ENCODE measurements at places on chromosomes 7 and 10.

DNA sequence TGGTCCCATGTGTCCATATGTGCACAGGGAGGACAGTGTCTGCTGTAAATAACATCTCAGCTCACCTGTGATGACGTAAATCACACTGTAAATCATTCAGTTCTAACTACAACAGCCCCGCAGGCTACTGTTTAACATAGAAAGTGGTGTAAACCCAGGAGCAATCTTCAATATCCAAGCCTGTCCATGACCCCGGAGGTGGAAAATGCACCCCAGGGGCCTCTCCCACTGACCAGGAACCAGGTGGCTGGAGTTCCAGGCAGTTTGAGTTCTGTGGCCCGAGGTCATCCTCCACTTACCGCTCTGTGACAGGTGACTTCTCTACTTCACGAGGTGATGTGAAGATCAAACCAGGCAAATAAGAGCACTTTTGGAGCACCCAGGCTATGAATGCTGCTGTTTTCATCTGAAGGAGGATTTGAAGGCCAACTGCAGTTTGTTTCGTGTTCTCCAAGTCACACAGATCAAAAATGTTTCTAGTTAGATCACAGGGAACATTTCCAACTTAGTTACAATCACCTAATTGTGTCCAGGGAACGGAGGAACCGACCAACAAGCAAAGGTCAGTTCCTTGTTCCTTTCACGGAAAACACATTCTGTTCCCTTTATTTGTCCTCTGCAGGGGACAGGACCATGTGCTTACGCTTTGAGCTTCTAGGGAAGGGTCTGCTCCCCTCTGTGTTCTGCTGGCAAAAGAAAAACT, 131.8 kb downstream of the WDR37 start:
- H3K27ac ChIP-seq: no peak overlapping the region
- no peak for DNase-seq
- no peak overlapping the region for H3K4me3 ChIP-seq
- H3K27me3 ChIP-seq: no peaks in the 10 kb centered on the region
- H3K4me1 ChIP-seq: no peaks in the 10 kb centered on the region

DNA sequence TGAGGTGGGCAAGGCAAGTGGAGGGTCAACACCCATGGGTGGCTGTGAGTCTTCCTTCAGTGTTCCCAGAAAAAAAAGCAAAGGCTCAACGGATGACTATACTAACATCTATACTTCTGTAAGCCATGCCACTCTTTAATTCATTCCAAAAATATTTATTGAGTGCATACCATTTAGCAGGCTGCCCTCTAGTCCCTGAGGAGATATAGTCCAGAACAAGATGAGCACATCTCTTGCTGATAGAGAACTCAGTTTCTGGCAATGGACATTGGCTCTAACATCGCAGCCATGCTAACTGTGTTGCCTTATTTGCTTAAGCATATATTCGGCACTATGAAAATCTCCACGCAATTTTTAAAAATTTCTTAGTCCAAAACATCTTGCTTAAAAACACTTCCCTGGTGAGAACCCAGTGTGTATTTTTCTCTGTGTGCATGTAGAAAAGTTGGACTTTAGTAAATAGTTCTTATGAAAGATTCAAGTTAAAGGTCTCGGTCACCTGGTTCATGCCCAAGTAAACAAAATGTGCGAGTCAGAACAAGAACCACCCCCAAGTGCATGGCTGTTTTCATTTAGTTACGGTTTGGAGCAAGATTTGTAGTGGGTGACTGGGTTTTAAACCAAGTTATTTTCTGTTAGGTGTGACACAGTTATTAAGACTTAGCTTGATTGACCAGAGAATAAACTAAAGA, 69.8 kb downstream of the MET start:
- H3K27ac ChIP-seq: no peak overlapping the region
- DNase-seq: no peak
- H3K27me3 ChIP-seq: peaks cover 9% of the 10 kb centered on the region
- no peaks in the 10 kb centered on the region for H3K36me3 ChIP-seq

DNA sequence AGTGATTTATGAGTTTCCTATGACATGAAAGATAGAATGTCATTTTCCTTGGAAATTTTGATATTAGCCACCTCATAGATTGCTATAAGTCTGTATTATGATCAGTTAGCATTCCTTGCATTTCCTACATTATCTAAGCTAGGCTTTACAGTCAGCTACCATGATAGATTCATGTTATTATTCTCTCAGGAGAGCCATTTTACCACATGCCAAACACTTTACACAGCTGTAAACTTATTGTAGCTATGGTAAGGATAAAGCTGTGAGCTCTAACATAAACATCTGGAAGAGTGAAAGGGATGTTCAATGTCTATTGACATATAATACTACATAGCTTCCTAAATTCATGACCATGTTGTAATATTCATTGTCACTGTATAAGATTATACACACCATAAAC, 608.0 kb downstream of the PHTF2 start:
- no peaks in the 10 kb centered on the region for H3K36me3 ChIP-seq
- no peaks in the 10 kb centered on the region for H3K4me1 ChIP-seq
- DNase-seq: no peak
- H3K4me3 ChIP-seq: no peak overlapping the region
- no peaks in the 10 kb centered on the region for H3K27me3 ChIP-seq
- H3K27ac ChIP-seq: no peak overlapping the region

DNA sequence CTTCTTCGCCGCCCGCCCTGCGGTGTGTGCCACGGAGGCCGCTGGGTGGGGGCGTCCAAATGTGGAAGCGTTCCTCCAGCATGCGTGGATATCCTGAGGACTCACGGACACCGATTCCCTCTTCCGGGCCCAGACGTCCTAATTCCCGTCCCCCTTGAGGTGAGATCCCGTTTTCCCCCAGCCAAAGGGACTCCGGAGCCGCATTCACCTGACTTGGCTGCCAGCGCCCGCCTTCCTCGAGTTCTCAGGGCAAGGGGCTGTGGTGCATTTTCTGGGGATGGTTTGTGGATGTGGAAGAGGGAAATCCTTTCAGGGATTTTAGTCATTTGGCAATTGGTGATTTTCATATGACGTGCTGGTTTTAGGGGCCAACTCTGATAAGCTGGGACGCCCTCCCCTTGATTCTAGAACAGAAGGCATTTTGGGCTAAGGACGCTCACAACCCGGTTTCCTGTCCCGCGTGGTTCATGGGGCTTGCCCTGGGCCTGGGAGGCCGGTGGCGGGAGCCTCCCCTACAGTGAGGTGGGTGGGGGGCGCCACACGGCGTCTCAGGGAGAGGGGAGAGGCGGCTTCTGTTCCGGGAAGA, 165.4 kb downstream of the ACTR3B start:
- H3K4me3 ChIP-seq: no peak overlapping the region
- H3K4me1 ChIP-seq: no peaks in the 10 kb centered on the region
- no peaks in the 10 kb centered on the region for H3K36me3 ChIP-seq
- no peak for DNase-seq
- no peak overlapping the region for H3K27ac ChIP-seq

- no peak overlapping the region for H3K4me3 ChIP-seq
- H3K4me1 ChIP-seq: peaks cover 4% of the 10 kb centered on the region
- H3K27ac ChIP-seq: no peak overlapping the region
These were observed 41.9 kb upstream of the FRMD4A start for GRCh38 chr10:14372606-14373005.

Measured in activated CD8-positive, alpha-beta T cell treated with anti-CD3 and anti-CD28 coated beads for 36 hours (primary cell).